ENCODE measurements at places on chromosomes 11 and 22. TPM values are rescaled to one million over a fixed set of nuclear protein-coding genes. Genes with fewer than 3 reads are reported as not detected.

- no peaks in the 10 kb centered on the region for H3K36me3 ChIP-seq
- peaks cover 4% of the 10 kb centered on the region for H3K4me1 ChIP-seq
- no peaks in the 10 kb centered on the region for H3K27me3 ChIP-seq
- no peak overlapping the region for H3K27ac ChIP-seq
- no peak overlapping the region for H3K4me3 ChIP-seq
Measured at GRCh38 chr11:45267052-45267451, 19.1 kb downstream of the SYT13 start.

The MB gene
- total RNA-seq: not detected

The FGF4 gene
- not detected for total RNA-seq

DNA sequence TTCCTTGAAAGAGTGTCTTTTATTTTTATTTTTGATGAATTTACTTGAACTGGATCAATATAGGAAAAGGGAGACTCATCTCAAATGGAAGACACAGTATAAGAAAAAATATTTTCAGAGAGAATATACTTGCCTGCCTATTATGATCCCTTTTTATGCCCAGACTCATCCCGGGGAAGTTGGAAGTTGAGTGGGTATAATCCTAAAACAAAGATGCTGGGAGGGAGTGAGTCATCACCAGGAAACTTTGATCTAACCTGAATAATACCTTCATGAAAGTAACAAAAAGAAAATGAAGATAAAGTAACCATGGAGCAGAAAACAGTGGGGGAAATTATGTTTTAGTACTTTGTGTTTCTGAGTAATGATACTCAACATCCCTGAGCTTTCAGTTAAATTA is 1514.0 kb downstream of the FAM181B start:
- no peak overlapping the region for H3K27ac ChIP-seq
- no peaks in the 10 kb centered on the region for H3K27me3 ChIP-seq
- no peak for DNase-seq
- H3K36me3 ChIP-seq: no peaks in the 10 kb centered on the region
- no peak overlapping the region for H3K4me3 ChIP-seq
- H3K4me1 ChIP-seq: no peaks in the 10 kb centered on the region

The OR52D1 gene
- not detected for total RNA-seq

- peaks cover 36% of the 10 kb centered on the region for H3K4me1 ChIP-seq
- H3K27me3 ChIP-seq: no peaks in the 10 kb centered on the region
- no peak overlapping the region for H3K4me3 ChIP-seq
- H3K36me3 ChIP-seq: peaks cover 6% of the 10 kb centered on the region
- no peak for DNase-seq
Measured at GRCh38 chr22:42168476-42168875, 37.9 kb upstream of the CYP2D6 start.

DNA sequence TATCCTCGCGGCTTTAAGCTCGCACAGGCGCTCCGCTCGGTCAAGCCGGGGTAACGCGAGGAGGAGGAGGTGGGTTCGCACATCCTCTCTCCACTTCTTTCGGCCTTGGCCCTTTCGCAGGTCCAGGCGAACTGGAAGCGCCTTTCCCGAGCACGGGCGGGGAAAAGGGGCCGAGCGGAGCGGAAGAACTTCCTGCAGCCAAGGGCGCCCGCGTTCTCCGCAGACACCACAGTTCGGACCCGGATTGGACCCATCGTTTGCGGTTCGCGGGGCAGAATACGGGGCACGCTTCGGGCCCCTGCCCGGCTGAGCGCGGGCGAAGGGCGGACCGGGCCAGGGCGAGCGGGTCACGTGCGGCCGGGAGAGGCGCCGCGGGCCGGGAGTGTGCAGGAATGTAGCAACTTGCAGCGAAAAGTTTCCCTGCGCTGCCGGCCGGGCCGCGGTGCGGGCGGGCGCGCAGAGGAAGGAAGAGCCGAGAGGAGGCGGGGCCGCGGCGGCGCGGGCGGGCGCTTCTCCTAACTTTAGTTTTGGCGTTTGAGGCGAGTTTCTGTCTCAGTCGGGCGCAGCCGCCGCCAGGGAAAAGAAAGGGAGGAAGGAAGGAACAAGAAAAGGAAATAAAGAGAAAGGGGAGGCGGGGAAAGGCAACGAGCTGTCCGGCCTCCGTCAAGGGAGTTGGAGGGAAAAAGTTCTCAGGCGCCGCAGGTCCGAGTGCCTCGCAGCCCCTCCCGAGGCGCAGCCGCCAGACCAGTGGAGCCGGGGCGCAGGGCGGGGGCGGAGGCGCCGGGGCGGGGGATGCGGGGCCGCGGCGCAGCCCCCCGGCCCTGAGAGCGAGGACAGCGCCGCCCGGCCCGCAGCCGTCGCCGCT is at the start of gene YAP1:
Gene YAP1, plus strand, starts transcription at position 552 of the 865 bp plus-strand sequence. CDS start 402 bp downstream, outside the sequence.
- H3K27me3 ChIP-seq: no peaks in the 10 kb centered on the region
- no peaks in the 10 kb centered on the region for H3K36me3 ChIP-seq
- no peak for DNase-seq

- no peak overlapping the region for H3K4me3 ChIP-seq
- DNase-seq: no peak
- no peaks in the 10 kb centered on the region for H3K27me3 ChIP-seq
Measured at GRCh38 chr22:44759001-44759400, 6.6 kb downstream of the ARHGAP8 start.
